CD4-positive, alpha-beta T cell treated with Interferon gamma for 1 hour (primary cell): ENCODE measurements at places on chromosomes 12 and 14.

DNA sequence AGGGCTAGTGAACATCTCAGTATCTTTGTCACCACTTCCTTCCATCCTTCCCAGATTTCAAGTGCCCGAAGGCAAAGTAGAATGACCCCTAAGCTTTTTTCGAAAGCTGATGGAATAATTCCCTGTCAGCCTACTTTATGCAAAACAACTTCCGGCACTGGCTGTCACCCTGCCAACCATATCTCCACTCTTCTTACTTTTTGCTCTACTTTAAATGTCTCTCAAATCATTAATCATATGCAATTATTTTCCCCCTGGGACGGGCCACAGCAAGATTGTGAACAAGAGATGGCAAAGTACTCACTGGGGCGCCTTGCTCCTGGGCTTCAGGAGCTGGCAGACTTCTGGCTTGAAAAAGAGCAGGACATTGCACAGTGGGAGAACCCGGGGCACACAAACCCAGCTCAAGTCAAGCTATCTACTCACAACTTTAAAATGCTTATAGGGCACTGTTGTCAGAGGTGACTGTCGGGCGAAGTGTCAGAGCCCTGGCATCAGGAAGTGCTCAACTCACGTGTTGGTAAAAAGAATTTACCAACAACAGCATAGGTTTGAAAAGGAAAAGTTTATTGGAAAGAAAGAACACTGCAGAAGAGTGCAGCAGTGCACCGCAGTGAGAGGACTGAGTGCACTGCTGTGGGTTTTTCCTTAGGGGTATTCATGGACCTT, 373.5 kb downstream of the PAWR start:
- no peak for DNase-seq

DNA sequence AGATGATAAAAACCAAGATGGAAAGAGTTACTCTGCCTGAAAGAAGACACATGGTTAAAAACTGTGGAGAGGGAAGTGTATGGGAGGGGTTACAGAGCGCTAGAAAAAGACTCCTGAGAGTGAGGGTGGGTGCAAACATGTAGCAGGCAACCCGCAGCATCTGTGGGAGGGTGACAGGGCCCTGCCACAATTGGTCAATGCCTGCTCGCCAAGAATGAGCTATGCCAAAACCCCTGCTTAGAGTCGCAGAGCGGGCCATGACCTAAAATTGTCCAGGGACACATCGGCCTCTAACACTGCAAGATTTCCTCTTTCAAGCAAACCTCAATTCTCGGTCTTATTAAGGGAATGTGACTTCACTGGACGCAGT, 700 bp downstream of the PRKAG1 start:
- DNase-seq = peak; percentile 42

- DNase-seq = no peak
Measured at GRCh38 chr14:68626386-68626785, 166.5 kb downstream of the ZFP36L1 start.

- no peak for DNase-seq
Measured at GRCh38 chr12:127448906-127449305, 818.1 kb upstream of the TMEM132C start.

DNA sequence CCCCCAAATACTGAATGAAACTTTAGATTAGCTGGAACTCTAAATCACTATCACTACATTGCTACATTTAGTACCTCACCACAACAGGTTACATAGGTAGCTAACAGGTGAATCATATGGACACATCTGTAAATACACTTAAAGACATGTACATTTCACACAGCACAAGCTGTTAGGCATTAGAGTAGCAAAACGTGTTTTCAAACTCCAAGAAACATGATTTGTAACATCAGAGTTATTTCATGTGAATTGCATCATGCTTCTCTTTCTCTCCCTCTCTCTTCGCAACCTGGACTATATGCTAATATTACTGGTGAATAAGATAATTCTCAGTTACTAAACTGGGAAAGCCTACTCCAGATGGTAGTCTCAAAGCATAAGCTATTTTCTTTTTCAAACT, 4.3 kb downstream of the SEL1L start:
- no peak for DNase-seq

GRCh38 chr12:90102957-90103652, 394.5 kb upstream of the ATP2B1 start:
- DNase-seq = no peak

GRCh38 chr12:48221645-48222044, 18.6 kb upstream of the OR10AD1 start:
- DNase-seq = no peak

DNA sequence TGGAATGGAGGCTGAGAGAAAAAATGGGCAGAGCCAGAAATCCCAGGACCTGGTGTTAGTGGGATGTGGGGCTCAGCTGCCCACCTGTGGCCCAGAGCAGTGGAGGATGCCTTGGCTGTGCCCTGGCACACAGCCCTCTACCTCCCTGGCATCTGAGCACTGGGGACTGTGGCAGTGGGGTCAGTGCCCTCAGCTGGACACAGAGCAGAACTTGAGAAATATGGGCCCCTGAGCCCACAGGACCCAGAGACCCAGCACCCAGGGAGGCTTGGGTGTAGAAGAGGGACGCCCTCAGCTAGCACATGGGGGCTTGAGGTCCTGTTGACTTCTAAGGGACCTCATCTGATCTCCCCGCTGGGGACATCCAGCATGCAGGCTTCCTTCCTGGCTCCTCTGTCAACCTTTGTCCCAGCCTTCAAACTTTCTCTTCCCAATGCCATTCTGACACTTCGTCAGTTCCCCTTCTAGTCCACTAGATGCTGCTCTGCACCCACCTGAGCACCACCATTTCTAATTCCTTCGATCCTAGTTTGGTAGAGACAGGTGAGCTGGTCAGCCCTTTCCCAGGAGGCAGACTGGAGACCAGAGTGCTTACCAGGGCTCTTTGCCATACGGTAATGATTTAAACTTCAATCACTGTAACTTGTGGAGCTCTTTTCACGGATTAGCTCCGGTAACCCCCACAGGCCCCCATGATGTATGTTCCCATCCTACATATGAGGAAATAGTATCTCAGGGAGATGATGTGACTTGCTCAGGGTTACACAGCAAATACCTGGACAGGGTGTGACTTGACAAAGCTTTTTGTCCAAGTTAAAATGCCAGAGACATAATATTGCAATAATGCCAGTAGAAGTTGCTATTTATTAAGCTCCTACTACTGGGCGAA, 143.7 kb downstream of the ASCL4 start:
- no peak for DNase-seq

- DNase-seq = no peak
Measured at GRCh38 chr12:62640910-62641448, 174.4 kb downstream of the MON2 start.

DNA sequence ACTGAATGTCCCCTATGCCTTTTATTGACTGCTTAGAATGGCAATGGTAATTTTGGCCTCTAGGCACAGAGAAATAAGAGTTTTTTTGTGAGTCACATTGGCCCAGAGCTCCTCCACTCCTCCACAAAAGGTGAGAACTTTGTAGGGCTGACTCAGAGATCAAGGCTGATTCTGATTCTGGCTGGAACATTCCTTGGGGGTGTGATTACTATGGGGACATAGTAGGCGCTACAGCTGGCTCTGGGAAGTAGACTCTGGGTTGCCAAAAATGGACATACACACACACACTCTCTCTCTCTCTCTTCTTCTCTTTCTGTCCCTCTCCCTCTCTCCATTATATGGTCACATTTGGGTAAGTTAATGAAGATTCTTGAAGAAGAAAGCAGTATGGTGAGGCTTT, 174.6 kb upstream of the DDHD1 start:
- no peak for DNase-seq

DNA sequence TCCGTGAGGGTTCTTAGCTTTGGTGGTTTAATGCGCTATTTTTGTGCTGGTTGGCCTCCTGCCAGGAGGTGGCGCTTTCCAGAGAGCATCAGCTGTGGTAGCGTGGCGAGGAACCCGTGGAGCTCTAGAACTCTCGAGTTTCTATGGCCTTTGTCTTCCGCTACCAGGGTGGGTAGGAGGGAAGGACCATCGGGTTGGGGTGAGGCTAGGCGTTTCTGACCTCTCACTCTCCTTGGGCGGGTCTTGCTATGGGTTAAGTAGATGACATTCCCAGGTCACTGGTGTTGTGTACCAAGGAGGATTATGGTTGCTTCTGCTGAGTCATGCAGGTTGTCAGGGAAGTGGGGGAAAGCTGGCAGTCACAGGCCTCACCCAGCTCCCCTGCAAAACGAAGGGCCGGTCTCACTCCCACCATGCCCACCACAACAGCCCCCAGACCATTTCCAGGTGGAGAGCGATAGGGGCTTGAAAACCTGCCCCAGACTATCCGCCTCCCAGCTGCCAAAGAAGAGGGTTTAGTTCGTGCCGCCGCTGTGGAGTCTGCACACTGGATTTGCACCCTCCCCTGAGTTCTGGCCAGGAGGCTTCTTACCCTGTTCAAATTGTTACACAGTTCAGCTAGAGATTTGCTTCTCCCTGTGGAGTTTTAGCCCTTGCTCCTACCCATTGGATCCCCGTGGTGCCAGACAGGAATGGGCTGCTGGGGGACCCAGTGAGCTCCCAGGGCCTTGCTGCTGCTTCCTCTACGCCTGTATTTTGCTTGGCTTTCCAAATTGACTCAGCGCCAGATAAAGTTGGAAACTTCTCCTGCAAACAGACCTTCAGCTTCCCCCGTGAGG, 21.9 kb downstream of the RNFT2 start:
- peak; percentile 42 for DNase-seq

- no peak for DNase-seq
Measured at GRCh38 chr14:34374998-34375740, 86.9 kb downstream of the SPTSSA start.

DNA sequence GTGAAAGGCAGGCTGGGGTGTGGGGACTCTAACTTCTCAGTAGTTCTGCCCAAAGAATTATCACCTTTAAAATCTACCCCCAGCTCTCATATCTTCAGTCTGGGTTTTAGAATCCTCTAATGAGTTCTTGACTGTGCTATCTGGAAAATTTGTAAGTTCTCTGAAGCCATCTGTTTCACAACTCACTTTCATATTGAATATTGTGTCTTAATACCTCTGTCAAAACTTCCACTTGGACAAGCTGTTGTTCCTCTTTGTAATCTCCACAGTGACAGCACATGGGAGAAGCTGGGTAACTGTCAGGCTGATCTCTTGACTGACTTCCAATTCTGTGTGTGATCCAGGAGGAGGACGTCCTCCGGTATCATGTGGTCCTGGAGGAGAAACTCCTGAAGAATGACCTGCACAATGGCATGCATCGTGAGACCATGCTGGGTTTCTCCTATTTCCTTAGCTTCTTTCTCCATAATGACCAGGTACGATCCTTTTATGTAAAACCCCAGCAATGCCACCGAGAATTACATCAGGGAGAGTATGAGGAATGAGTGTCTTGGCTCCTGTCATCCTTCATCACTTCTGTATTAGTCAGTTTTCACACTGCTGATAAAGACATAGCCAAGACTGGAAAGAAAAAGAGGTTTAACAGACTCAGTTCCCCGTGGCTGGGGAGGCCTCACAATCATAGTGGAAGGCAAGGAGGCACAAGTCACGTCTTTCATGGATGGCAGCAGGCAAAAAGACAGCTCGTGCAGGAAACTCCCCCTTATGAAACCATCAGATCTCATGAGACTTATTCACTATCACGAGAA, 111.9 kb downstream of the STAB2 start:
- DNase-seq = no peak
